Urinary bladder (tissue), 4 donors: ENCODE measurements at places on chromosomes 7 and 10. TPM values are rescaled to one million over a fixed set of nuclear protein-coding genes. Genes with fewer than 3 reads are reported as not detected.
A peak's percentile ranks its signal among the peaks of the same experiment; 100 is the strongest.

DNA sequence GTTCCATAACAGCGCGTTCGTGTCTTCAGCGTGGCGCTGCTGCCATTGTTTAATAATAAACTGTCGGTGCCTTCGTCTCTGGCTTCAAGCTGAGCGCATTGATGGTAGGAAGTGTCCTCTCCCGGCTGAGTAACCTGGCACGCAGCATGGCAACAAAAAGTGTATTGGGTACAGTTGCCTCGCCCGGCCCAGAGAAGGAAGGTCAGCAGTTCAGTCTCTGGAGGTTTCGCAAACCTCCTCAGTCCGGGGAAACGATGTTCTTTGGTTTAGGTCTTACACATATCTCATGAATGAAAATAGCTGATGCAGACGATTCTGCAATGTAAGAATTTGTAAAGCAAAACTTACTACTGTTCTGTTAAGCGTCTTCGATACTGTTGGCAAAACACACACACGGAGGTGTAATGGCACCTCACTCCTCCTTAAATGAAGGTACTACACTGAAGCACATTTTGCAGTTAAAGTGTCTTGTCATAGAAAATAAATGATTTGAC lies 739 bp upstream of the CCDC186 start:
- DNase-seq: no peak

The AEBP1 gene
- 57.2 TPM for total RNA-seq

The GHRHR gene
- not detected for total RNA-seq

DNA sequence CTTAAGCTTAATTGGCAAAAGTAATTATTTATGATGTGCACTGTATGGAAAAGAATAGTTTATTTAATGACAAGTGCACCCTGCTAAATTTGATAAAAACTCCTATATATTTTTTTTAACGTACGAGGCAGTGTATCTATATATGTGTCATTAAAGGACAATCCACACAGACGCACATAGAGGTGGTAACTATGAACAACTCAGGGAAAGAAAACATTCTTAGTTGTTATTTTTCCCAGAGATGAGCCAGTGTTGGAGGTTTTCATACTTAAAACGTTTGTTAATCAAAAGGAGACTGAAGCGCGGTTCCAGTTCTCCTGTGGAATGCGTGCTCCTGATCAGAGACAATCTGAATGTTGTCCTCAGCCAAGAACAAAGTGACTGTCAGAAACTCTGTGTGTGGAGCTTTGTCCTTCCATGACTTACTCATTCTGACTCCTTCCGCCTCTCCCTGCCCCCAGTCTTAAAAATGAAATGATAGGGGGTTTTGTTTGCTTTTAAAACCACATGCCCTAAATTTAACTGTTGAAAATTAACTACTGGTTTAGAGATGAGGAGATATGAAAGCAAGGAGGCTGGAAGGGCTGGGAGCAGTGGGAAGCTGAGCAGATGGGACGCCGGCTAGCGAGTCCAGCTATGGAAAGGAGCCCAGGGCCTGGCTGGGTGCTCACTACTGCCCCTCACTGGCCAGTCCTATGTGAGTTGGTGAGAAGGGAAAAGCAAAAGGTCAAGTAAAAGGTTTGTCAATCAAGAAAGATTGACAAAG lies 99.6 kb downstream of the SVIL start:
- DNase-seq: peak; percentile 49

DNA sequence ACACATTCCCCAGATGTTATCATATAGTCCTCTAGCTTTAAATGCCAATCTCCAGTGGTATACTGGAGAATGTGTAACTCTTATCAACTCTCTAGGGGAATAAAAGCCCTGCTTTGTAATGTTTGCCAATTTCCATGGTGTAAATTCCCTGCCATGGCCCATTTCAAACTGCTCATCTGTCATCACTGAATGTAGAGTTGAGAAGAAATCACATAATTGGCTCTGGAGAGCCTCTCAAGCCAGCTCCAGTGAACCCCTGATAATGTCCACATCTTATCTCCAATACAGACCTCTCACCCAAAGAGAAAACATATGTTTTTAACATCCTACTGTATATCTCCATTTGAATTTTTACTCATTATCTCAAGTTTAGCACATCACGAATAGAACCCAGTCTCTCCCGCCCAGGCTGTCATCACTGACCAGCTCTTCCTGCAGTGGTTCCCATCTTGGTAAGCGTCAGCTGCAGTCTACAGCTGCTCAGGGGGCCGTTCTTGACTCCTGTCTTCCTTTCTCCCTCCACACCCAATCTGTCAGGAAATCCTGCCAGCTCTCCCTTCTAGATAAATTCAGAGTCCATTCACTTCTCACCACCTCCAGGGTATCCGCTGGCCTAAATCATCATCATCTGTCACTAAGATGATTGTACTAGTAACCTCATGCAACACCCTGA lies 332.4 kb downstream of the FRMD4A start:
- DNase-seq: no peak

The SKIDA1 gene
- 5.0 TPM for total RNA-seq

The CDNF gene
- 1.9 TPM for total RNA-seq

The ITGB8 gene
- total RNA-seq: 106 TPM

DNA sequence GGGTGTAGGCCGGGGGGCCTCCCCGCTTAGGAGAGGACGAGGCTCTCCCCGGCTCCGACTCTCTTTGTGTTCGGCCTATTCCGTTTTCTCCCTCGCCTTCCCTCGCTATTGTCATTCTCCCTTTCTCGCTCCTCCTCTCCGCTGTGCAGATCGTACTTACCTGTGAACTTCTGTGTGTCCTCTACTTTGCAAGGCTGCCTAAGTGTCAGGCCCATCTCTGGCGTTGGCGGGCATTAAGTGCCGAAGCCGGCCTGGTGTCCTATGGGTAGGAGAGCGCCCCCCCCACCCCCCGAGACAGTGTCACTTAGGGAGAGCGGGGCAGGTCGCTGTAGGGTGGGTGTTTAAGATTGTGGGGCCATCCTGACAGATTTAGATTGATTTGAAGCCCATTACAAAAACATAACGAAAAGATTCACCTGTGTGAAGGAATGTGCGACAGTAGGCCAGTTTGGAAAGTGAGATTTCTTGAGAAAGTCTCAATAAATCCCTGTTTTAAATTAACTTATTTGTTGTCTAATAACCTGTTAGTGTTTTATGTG lies 579 bp downstream of the RBM33 start:
- DNase-seq: no peak

The ACHE gene
- 4.0 TPM for total RNA-seq

The KIF11 gene
- 26.6 TPM for total RNA-seq

The PLCE1 gene
- 38.1 TPM for total RNA-seq

GRCh38 chr10:125083576-125083920 lies 76.8 kb downstream of the CTBP2 start:
- DNase-seq: no peak

The GIMAP6 gene
- 29.5 TPM for total RNA-seq

The LIPN gene
- not detected for total RNA-seq

DNA sequence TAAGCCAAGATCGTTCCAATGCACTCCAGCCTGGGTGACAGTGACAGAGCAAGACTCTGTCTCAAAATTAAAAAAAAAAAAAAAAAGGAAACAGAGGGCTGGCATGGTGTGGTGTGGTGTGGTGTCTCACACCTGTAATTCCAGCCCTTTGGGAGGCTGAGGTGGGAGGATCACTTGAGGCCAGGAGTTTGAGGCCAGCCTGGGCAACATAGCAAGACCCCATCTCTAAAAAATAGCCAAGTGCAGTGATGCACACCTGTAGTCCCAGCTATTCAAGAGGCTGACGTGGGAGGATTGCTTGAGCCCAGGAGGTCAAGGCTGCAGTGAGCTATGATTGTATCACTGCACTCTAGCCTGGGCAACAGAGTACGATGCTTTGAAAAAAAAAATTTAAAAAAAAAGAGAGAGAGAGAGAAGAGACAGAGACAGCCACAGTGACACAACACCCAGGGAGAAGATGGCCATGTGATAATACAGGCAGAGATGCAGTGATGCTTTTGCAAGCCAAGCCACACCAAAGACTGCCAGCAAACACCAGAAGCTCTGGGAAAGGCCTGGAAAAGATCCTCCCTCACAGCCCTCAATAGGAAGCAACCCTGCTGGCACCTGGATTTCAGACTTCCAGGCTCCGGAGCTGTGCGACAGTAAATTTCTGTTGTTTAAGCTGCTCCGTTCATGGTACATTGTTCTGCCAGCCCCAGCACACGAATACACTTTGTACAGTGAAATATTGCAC lies 19.3 kb upstream of the SRRM3 start:
- DNase-seq: no peak

The C10orf53 gene
- not detected for total RNA-seq

GRCh38 chr10:123624086-123624485 lies 42.1 kb upstream of the GPR26 start:
- DNase-seq: no peak

DNA sequence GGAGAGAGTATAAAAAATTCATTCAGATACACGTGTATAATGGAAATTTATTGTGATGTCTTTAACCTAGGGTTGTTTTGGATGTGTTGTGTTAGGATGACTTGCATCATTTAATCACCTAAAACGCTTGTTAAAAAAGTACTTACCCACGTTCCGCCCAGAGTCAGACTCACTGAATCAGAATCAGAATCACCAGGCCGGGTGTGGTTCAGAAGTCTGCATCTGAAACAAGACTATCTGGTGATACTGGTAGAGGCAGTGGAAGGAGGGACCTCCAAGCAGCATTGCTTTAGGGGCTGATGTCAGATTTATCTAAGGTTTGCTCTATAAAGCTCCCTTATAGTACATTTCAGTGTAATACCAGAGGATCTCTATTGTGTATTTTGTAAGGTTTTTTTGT lies 20.5 kb upstream of the PLXDC2 start:
- DNase-seq: no peak

GRCh38 chr7:122600042-122600441 lies 98.9 kb downstream of the RNF133 start:
- DNase-seq: no peak

- DNase-seq: no peak
Measured at GRCh38 chr10:71727105-71727737, 7.6 kb upstream of the C10orf105 start.

The PRKCQ gene
- total RNA-seq: 3.2 TPM

The NPTX2 gene
- total RNA-seq: 7.2 TPM

The GSTO2 gene
- total RNA-seq: 6.5 TPM

The EBLN1 gene
- total RNA-seq: not detected

DNA sequence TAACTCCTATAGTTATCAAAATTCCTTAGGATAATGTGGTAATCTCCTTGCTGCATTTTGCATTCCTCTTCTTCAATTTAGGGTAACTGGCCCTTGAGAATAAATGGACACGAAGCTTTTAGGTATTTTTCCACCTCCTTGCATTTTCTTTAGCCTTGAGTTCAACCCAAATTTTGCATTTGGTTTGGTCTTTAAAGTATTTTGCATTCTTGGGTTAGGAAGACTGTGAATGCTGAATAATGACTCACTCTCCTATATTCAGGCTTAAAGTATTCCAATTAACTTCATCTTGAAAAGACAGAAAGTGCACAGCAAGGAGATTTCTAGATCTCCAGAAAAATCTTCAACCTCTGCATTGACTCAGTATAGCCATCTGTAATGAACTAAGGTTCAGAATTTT lies 47.3 kb downstream of the TFPI2 start:
- no peak for DNase-seq

DNA sequence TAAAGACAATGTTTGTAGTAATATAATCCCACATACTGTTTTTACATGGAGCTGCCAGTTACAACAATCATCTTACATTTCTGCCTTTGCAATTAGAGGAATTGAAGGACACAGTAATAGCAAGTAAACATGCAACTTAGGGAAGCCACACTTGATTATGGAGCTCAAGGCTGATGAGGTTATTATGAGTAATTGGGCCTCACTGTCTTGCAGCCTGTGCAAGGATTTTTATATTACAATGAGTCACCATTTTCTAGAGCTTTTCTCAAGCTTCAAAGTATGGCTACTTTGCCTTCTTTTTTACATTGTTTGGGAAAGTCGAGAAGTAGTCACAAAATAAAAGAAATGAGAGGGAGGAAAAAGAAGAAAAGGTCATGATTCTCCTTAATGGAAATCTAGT lies 226.4 kb downstream of the KIAA1217 start:
- no peak for DNase-seq

GRCh38 chr7:3021825-3022224 lies 21.8 kb downstream of the CARD11 start:
- DNase-seq: no peak

- no peak for DNase-seq
Measured at GRCh38 chr10:59680199-59680598, 29.5 kb downstream of the SLC16A9 start.

DNA sequence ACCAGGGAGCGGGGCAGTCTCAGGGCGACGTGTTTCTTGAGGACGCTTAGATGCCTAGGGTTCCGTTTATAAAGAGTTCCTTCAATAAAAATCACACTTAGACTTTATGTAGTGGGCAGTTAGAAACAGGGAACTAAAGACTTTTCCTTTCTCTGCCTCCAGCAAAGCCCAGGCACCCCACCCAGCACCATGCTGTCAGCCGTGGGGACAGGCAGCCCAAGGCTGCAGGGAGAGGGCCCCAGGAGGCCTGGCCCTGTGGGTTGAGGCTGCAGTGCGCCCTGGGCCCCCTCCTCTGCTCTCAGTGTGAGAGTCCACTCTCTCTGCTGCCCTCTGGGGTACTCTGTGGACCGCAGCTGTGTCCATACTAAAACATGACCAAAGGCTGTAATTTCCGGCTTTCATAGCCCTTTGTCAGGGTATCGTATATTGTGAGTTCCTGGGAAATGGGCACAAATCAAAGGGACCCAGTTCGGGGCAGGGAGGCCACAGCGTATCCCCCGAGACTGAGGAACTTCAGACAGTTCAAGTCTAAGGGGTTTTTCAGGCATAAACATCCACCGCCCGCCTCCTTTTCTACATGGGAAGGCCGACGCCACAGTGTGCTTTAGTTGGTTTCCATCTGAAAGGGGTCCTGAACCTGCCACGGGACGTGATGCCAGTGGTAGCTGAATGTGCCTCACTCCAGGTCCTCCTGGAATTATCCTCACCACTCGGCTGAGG lies 59.7 kb downstream of the DNAJB6 start:
- DNase-seq: no peak
